CD8-positive, alpha-beta memory T cell (primary cell): ENCODE measurements at places on chromosomes 5 and 9. TPM values are rescaled to one million over a fixed set of nuclear protein-coding genes. Genes with fewer than 3 reads are reported as not detected.
A peak's percentile ranks its signal among the peaks of the same experiment; 100 is the strongest.

Gene AIF1L
- 0.48 TPM for total RNA-seq

Gene FAM153A
- 5.8 TPM for total RNA-seq

DNA sequence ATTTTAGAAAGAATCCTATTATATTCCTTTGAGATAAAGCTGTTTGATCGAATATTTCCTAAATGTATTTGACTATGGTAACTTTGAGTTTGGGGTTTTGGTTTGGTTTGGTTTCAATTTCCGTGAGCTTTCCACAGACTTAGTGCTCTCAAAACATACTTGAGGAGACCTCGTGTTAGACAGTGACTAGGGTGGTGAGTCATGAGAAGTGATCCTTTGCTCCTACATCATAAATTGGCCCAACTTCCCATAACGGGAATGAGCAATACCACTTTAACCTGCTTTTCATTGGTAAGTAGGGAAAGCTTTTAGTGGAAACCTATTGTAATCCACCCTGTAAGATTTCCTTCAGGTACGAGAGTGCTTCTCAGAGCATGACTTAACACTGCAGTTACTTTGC is 3.8 kb upstream of the RASEF start:
- no peak for DNase-seq
- no peaks in the 10 kb centered on the region for H3K27me3 ChIP-seq
- H3K4me3 ChIP-seq, result no peak overlapping the region
- H3K27ac ChIP-seq, result no peak overlapping the region
- no peaks in the 10 kb centered on the region for H3K36me3 ChIP-seq

Gene RMRP
- 11,549 TPM for total RNA-seq

- H3K36me3 ChIP-seq, result no peaks in the 10 kb centered on the region
- DNase-seq, result no peak
- no peak overlapping the region for H3K4me3 ChIP-seq
- no peaks in the 10 kb centered on the region for H3K27me3 ChIP-seq
- no peaks in the 10 kb centered on the region for H3K4me1 ChIP-seq
These were observed 203.7 kb upstream of the TAS2R1 start for GRCh38 chr5:9833871-9834270.

- no peak overlapping the region for H3K4me3 ChIP-seq
- no peak for DNase-seq
- H3K36me3 ChIP-seq, result no peaks in the 10 kb centered on the region
- H3K27ac ChIP-seq, result no peak overlapping the region
- no peaks in the 10 kb centered on the region for H3K27me3 ChIP-seq
- H3K4me1 ChIP-seq, result no peaks in the 10 kb centered on the region
These were observed 38.8 kb upstream of the ANKRD33B start for GRCh38 chr5:10525124-10525495.

- no peak overlapping the region for H3K4me3 ChIP-seq
- no peak overlapping the region for H3K27ac ChIP-seq
- peaks cover 4% of the 10 kb centered on the region for H3K36me3 ChIP-seq
- H3K27me3 ChIP-seq, result no peaks in the 10 kb centered on the region
- DNase-seq, result no peak
- no peaks in the 10 kb centered on the region for H3K4me1 ChIP-seq
These were observed 43.4 kb downstream of the HACD4 start for GRCh38 chr9:20988061-20988460.

DNA sequence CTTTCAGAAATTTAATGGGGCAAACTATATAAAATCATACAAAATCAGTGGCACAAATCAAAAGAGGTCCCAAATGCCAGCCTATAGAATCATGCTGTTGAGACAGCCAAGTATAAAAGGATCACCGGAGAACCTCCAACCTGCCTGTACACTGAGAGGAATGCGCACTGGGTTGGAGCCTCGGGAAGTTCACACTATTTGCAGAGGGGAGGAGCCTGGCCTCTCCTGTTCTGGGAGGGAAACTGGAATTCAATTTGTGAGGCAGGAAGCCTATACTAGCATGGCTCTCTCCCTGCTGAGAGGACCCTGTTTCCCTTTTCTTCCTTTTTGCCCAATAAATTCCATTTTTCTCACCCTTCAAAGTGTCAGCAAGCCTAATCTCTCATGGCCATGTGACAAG is 406.0 kb downstream of the HINT1 start:
- H3K36me3 ChIP-seq, result no peaks in the 10 kb centered on the region
- DNase-seq, result no peak
- no peak overlapping the region for H3K4me3 ChIP-seq
- H3K27me3 ChIP-seq, result no peaks in the 10 kb centered on the region
- no peaks in the 10 kb centered on the region for H3K4me1 ChIP-seq

Gene SPATA31A3
- not detected for total RNA-seq

Gene WHRN
- total RNA-seq, result 8.6 TPM

DNA sequence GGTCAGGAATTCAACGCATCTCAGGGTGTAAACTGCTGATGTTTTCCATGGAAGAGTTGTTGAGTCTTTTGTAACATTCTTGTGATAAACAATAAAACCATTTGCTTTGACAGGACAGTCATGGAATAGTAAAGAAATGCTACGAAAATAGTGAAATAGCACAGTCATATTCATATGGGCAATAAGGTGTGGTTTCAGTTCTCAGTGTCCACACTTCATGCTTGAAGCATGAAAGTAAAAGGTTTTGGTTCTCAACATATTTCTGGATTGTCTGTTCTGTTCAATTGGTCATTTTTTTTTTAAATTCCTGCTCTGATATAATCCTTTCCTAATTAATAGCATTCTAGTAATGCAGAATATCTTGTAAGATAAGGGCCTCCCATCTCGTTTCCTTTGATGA is 467.6 kb upstream of the ZNF608 start:
- no peak for DNase-seq
- no peaks in the 10 kb centered on the region for H3K36me3 ChIP-seq
- no peak overlapping the region for H3K4me3 ChIP-seq
- no peak overlapping the region for H3K27ac ChIP-seq
- no peaks in the 10 kb centered on the region for H3K27me3 ChIP-seq

DNA sequence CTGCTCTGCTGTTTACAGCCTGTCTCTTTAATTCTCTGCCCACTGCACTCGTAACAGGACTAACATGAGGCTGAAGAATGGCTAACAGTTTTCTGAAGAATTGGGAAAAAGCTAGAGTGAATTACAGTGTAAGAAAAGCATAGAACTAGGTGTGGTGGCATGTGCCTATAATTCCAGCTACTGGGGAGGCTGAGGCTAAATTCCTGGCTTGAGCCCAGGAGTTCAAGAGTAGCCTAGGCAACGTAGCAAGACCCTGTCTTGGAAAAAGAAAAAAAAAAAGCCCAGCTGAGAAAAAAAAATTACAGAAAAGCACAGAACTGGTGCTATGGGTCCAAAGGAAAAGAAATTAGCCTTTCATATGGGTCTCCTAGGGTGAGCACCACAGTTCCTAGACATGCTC is 13.9 kb upstream of the UHRF2 start:
- H3K27ac ChIP-seq, result no peak overlapping the region
- no peaks in the 10 kb centered on the region for H3K36me3 ChIP-seq
- no peak for DNase-seq
- H3K27me3 ChIP-seq, result no peaks in the 10 kb centered on the region
- no peak overlapping the region for H3K4me3 ChIP-seq
- no peaks in the 10 kb centered on the region for H3K4me1 ChIP-seq

GRCh38 chr9:87140142-87140541 is 192.8 kb upstream of the GAS1 start:
- no peak overlapping the region for H3K27ac ChIP-seq
- no peak overlapping the region for H3K4me3 ChIP-seq

- H3K27ac ChIP-seq, result no peak overlapping the region
- peaks cover 28% of the 10 kb centered on the region for H3K4me1 ChIP-seq
- no peak for DNase-seq
- no peak overlapping the region for H3K4me3 ChIP-seq
These were observed 149.0 kb downstream of the AOPEP start for GRCh38 chr9:94875300-94876020.

GRCh38 chr9:8424786-8425410 is 625.3 kb upstream of the DMAC1 start:
- no peak overlapping the region for H3K27ac ChIP-seq
- no peak overlapping the region for H3K4me3 ChIP-seq
- DNase-seq, result no peak
- H3K27me3 ChIP-seq, result no peaks in the 10 kb centered on the region
- no peaks in the 10 kb centered on the region for H3K36me3 ChIP-seq

DNA sequence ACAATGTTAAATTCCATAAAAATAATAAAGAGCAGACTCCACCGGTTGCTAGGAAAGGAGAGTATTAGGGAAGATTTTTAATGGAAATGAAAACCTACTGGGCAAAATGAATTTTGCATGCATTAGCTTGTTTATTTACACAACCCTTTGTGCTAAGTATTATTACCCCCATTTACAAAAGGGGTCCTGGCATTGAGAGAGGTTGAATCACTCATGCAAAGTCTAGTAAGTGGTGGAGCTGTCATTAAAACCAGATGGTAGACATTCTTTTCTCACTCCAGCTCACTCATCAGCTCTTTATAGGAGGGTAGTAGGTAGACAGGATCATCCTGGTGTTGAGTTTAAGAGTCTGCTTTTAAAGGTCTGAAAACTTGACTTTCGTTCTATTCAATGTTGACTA is 395.1 kb downstream of the PLK2 start:
- no peak overlapping the region for H3K27ac ChIP-seq
- H3K36me3 ChIP-seq, result no peaks in the 10 kb centered on the region
- no peak for DNase-seq

- no peak for DNase-seq
- no peaks in the 10 kb centered on the region for H3K36me3 ChIP-seq
- no peak overlapping the region for H3K4me3 ChIP-seq
- H3K4me1 ChIP-seq, result peaks cover 6% of the 10 kb centered on the region
These were observed 212.2 kb downstream of the PDZD2 start for GRCh38 chr5:31850981-31851689.

Gene FAM221B
- total RNA-seq, result not detected

- H3K36me3 ChIP-seq, result no peaks in the 10 kb centered on the region
- no peaks in the 10 kb centered on the region for H3K27me3 ChIP-seq
- peaks cover 14% of the 10 kb centered on the region for H3K4me1 ChIP-seq
- peak overlapping the region; percentile 67 for H3K4me3 ChIP-seq
- H3K27ac ChIP-seq, result peak overlapping the region; percentile 48
- no peak for DNase-seq
These were observed 53.5 kb upstream of the CDKN2AIPNL start for GRCh38 chr5:134464988-134465815.

Gene PCDHGC5
- total RNA-seq, result not detected

Gene SLC45A2
- total RNA-seq, result not detected

DNA sequence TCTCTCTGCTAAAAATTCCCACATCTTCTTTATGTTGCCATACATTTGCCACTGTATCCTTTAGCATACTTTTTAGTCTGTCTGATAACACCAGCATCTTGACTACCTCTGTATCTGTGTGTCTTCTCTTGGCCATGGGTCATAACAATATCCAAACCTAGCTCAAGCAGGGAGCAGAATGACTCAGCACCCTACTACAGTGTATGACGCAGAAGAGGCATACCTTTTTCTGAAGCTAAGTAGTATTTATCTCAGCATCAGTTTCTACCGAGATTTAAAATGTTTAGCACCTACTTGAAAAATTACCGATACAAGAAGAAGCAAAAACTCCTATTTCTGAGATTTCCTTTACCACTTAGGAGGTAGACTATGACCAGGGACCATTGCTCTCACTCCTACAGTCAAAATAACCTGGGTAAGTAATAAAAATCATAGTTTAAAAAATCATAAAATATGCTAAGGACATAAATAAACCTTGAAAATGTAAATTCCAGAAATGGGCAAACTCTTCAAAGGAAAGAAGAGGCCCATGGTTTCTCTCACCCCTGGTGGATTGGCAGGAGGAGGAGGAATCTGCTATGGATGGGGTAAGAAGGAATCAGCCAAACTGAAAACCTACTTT is 286.5 kb downstream of the MAST4 start:
- H3K4me1 ChIP-seq, result no peaks in the 10 kb centered on the region
- peaks cover 3% of the 10 kb centered on the region for H3K27me3 ChIP-seq
- no peak overlapping the region for H3K27ac ChIP-seq
- H3K36me3 ChIP-seq, result no peaks in the 10 kb centered on the region
- H3K4me3 ChIP-seq, result no peak overlapping the region

- no peak overlapping the region for H3K27ac ChIP-seq
- no peak overlapping the region for H3K4me3 ChIP-seq
- no peak for DNase-seq
- no peaks in the 10 kb centered on the region for H3K36me3 ChIP-seq
- no peaks in the 10 kb centered on the region for H3K4me1 ChIP-seq
These were observed 145.4 kb upstream of the EGFLAM start for GRCh38 chr5:38112938-38113337.

- H3K4me1 ChIP-seq, result no peaks in the 10 kb centered on the region
- H3K27me3 ChIP-seq, result no peaks in the 10 kb centered on the region
- DNase-seq, result no peak
- no peak overlapping the region for H3K4me3 ChIP-seq
- no peaks in the 10 kb centered on the region for H3K36me3 ChIP-seq
- no peak overlapping the region for H3K27ac ChIP-seq
These were observed 383.5 kb downstream of the TLE4 start for GRCh38 chr9:79955300-79955699.
